ENCODE measurements at places on chromosomes 13 and 19.

GRCh38 chr19:37980419-37981170 is 73.6 kb downstream of the SIPA1L3 start:
- no peak for DNase-seq

GRCh38 chr13:79458436-79458835 is 22.5 kb upstream of the NDFIP2 start:
- DNase-seq, result no peak

DNA sequence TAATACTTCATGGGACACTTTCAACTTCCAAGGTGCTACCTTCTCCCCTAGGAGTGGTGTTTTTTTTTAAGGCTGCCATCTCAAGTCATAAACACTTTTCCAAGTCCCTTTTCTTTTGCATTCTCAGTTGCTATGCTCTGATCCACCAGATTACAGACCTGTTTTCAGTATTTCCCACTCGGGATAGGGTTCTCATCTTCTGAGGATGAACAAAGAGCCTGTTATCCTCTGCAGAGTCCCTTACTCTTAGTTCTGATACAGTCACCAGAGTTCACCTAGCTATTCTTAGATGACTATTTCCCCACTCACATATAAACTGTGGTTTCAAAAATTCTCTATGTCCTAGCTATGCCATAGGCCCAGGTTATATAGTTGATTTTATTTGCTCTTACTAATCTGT is 15.9 kb downstream of the ZDHHC20 start:
- no peak for DNase-seq

- DNase-seq, result no peak
Observed at GRCh38 chr19:45413497-45413896, 7.1 kb downstream of the POLR1G start.

GRCh38 chr13:106786006-106786563 is 218.1 kb upstream of the ARGLU1 start:
- no peak for DNase-seq

- DNase-seq, result no peak
Observed at GRCh38 chr19:32646556-32646955, 28.4 kb downstream of the ANKRD27 start.

- DNase-seq, result no peak
Observed at GRCh38 chr13:73304442-73304841, 245.6 kb downstream of the KLF5 start.

DNA sequence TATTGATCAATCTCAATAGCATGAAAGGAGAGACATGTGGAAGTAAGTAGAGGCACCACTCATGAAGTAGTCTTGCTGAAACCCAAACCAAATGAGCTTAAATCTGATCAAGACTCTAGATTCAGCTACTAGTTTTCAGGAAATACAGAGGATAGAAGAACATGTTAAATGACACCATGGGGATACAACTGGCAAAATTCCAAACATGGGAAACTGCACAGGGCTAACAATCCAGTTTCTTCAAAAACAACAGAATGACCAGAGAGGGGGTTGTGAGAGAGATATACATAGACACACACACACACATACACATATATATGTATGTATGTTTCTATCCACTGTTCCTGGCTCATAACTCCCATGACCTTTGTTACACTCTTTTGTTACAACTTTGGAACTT is 44.8 kb downstream of the MRPL57 start:
- DNase-seq, result no peak

Measured in NCI-H1417 treated with DMSO at 0.1 percent for 48 hours (cell line).